ENCODE measurements at places on chromosomes 12 and 14.

- no peak for DNase-seq
Measured at GRCh38 chr14:96979611-96980074, 182.5 kb downstream of the VRK1 start.

DNA sequence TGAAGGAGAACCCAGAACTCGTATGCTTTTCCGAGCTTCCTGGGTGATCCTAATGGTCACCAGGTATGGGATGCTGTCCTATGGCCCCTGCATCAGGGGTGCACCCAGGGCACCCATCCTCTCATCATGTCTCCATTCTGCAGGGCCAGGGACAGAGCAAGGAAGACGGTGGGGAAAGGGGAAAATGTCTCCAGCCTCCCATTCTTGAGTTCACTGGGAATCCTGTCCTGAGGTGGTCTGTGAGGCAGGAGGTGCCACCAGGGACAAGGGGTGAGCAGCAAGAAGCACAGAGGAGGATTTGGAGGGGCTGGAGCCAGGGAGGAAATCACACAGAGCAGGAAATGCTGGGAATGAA lies 14.9 kb upstream of the SLC6A12 start:
- no peak for DNase-seq

DNA sequence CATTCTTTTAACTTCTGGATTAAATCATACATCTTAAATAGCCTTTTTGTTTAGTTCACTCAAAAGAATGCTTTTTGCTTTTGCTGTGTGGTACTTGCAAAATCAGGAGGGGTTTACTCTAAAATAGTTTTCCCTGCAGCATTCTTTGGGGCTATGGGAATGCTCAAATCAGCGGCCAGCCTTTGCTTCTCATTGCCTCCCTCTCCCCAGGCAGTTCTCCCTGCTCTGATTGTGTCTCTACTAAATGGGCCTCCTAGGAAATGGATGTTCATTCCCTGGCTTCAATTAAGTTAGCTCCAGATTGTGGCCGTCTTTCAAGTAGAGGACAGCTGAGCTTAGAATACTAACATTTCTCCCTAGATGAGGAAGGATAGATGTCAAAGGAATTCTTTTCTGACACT lies 4.4 kb downstream of the TULP3 start:
- DNase-seq: no peak

- no peak for DNase-seq
Measured at GRCh38 chr12:22658214-22658613, 33.2 kb downstream of the ETNK1 start.

DNA sequence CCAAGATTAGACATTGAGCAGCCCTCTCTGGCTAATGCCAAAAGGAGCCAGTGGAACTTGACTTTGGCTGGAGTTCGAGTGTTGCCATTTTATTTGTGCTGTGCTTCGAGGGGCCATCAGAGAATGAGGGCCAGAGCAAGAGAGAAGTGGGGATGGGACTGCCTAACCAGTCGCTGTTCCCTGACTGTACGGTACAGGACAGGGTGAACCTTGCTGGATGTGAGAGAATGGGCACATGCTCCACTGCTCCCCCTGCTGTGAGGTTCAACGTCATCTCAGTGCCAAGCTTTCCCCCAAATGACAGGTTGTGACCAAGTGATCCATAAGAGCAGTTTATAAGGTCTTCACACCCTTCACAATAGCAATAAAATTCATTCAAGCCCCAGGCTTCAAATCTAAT lies 55.1 kb upstream of the BCL11B start:
- no peak for DNase-seq

- DNase-seq: no peak
Measured at GRCh38 chr12:78194448-78194847, 363.8 kb downstream of the NAV3 start.

DNA sequence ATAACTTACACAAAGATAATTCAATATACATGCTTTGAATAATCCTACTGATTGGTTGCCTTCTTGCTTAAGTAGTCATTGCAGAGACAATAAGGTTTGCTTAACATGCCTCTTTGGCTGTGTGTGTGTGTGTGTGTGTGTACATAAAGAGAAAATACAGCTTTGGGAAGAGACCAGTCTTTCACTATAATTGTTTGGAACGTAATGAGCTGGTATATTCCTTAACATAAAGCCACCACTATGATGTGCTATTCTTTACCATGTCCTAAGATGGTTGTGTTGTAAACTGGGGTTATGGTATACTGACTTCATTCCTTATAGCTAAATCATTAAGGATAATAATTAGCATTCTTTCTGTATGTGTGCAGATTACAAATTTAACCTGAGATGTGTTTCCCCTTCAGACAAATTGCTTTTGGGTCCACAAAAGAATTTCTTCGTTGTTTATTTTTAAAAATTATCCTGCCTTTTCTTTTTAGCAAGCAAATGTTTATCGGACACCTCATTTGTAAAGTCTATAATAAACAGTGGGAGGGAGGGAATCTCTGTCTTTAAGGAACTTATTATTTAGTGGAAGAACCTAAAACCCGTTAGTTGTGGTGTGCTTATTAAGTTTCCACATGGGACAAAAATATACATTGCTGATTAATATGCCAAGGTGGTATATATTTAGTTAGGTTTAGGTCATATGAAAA lies 74.4 kb downstream of the TMX1 start:
- no peak for DNase-seq

- DNase-seq: no peak
Measured at GRCh38 chr12:78037707-78038106, 207.0 kb downstream of the NAV3 start.

DNA sequence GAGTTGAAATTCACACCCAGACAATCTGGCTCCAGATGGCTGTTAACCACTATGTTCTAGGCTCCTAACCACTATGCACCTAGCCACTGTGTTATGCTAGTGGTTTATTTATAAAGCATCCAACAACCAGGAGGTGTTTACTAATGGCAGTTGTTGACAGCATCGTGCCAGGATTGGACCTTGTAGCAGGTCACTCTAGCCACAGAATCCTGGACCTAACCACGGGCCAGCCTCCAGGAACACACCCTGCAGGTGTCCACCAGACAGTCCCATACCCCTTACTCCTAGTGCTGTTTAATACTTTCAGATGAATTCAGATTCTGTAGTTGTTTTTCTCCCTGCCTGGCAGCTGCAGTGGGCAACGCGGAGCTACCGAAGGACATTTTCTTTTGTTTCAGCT lies 109.4 kb upstream of the MYL2 start:
- DNase-seq: no peak

- no peak for DNase-seq
Measured at GRCh38 chr14:89215531-89215930, 201.5 kb downstream of the FOXN3 start.

All from activated CD8-positive, alpha-beta memory T cell treated with anti-CD3 and anti-CD28 coated beads for 4 hours (primary cell).